ENCODE measurements at places on chromosomes 6 and 20.

DNA sequence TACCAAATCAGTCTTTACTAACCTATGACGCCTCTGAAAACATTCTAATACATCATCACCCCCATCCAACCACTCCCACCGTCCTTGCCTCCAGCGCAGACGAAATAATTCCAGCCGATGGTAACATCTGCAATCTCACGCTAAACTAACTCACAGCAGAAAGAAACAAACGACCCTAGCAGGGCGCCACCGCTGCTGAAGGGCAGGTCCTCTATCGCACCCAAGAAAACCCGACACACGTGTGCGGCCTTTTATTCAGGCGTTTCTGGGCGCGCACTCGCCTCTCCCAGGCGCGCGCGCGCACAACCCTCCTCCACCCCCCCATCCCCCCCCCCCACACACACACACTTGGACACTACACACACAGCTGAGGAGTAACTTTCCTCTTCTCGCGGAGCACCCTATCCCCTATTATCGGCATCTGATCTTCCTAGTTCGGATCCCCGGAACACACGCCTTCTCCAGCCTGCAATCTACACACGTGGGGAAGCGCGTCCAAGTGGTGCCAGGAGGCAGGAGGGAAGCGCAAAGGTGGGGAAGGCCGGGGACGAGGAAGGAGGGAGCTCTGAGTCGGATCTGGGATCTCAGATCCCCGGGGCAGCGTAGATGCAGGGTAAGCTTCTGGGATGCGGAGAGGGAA, 1.4 kb downstream of the GFOD1 start:
- no peak for DNase-seq

DNA sequence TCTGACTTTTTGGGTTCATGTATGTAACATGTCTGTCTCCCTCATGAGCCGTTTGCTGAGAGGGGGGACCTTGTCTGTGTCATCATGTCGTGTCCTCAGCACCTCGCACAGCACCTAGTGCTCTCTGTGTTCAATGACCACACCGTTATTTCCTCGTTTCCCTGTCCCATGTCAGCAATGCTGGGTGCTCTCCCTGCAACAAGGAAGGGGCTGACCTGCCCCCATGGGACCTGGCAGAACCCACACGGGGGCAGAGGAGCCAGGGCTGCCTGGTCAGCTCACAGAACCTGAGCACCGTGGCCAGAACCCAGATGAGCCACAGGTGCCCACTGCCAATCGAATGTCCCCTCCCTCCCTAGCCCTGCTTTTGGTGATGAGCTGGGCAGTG, 7.3 kb downstream of the ADA start:
- DNase-seq, result no peak

DNA sequence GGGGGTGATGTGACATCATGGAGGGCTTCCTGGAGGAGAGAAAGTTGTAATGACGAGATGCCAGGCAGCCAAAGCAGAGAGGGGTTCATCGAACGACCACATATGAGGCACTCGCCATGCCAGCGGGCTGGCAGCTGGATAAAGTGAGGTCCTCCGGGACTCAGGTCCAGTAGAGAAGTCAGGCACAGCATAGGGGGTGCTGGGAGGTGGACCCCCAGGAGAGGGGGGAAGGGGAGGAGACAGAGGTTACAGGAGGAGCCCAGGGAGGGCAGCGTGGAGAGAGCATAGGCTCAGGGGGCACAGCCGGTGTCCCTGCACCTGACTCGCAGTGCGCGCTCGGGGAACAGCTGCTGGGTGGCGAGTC, 174.7 kb downstream of the BMP7 start:
- no peak for DNase-seq

GRCh38 chr6:144624246-144624645, 339.1 kb downstream of the UTRN start:
- no peak for DNase-seq

GRCh38 chr20:33812152-33812849, 1.2 kb downstream of the CHMP4B start:
- peak; percentile 75 for DNase-seq

- DNase-seq, result no peak
These were observed 387.5 kb downstream of the LAMA2 start for GRCh38 chr6:129270450-129270849.

- no peak for DNase-seq
These were observed 83.0 kb downstream of the CENPW start for GRCh38 chr6:126422912-126423311.

DNA sequence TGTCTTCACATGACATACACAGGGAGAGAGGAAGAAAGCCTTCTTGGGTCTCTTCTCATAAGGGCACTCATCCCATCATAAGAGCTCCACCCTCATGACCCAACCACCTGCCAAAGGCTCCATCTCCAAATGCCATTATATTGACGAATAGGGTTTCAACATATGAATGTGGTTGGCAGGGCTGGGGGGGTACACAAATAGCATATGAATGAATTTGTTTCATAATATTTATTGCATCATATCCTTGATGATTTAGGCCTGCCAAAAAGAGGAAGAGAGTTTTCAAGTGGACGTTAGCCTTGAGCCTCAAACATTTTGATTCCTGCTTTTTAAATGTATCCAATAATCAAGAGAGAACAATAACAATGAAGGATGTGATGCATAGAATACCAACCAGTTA, 26.2 kb upstream of the OPRM1 start:
- no peak for DNase-seq

GRCh38 chr6:16684896-16685554, 76.2 kb downstream of the ATXN1 start:
- no peak for DNase-seq

GRCh38 chr6:106223300-106223930, 102.1 kb downstream of the ATG5 start:
- DNase-seq, result no peak

DNA sequence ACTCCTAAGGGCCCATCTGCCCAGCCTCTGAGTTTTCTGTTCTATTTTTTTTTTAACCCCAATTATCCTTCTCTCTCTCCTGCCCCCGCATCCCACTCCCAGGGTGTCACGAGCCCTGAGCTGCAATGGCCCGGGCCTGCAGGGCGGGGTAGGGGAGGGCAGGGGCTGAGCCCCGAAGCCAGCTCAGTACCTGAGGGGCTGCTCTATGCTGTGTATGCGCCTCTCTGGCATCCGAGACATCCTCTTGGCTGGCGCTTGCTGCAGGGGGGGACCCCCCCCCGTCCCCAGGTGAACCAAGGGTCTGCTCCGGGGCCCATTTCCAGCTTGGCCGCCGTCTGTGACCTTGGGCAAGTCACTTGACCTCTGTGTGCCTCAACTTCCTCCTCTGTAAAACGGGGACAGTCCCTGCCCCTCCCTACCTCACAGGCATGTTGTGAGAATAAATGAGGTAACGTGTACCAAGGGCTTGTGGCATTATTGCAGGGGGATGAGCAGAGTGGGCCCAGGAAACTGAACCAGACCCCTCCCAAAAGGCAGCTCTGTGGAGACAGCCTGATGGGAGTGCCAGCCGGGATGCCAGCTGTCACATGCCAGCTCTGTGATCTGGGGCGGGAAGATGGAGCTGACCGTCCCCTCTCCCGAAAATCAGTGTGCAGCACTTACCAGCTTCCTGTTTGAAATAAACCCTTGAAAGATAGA, 13.0 kb upstream of the MYL9 start:
- no peak for DNase-seq

DNA sequence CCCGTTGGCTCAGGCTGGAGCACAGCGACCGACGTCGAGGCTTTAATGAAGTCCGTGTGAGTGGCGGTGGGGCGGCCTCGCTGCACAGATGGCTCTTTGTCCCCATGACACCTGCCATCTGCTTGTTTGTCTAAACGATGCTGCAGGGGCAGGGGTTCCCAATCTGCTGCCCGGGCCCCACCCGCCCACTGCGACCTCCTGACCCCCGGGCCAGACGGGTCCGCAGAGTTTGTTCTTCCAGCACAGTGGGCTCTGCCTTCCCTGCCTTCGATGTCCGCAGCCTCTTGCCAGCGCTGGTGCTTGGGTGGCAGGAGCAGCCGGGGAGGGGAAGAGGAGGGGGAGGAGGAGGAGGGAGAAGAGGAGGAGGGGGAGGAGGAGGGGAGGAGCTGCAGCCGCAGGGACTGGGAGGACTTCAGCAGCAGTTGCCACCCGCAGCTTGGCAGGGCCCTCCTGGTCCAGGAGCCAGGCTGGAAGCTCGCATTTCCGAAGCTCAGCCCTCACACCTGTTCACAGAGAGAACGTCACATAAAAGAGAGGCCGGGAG, 210.0 kb downstream of the DLL1 start:
- DNase-seq, result no peak

DNA sequence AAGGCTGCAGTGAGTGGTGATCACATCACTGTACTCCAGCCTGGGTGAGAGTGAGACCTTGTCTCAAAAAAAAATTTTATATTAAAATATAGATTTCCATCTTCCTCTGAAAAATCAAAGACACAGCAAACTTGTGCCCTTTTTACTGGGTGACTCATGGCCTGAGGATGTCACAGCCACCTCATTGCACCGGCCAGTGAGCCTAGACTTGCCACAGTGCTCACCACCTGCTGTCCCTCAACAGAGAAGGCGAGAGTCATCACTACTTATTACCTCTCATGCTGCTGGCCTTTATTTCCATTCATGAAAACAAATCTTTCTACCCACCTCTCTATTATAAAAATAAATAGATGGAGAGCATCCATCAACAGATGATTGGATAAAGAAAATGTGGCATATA, 295.8 kb downstream of the PREX1 start:
- DNase-seq, result no peak

GRCh38 chr20:16664020-16664419, 65.8 kb upstream of the SNRPB2 start:
- no peak for DNase-seq

- DNase-seq, result peak; percentile 43
These were observed 20.3 kb downstream of the TBPL1 start for GRCh38 chr6:133973109-133973971.

- peak; percentile 95 for DNase-seq
These were observed 6.0 kb downstream of the CCN5 start for GRCh38 chr20:44720997-44721784.

DNA sequence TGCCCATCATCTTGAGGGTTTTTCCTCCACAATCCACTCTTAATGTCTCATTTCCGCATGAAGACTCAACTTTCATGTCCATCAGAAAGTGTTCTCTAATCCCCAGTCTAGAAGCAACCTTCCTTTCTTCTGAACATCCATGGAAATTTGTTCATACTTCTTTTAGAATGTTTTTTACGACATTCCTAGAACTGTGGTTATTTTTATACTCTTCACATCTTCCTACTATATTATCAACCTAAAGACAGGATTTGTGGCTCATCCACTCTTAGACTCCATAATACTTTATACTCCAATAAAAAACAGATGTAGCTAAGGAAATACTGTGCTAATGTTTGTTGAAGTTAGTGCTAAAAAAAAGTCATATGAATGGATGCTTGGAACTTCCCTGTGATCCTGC, 1.4 kb upstream of the CAP2 start:
- no peak for DNase-seq

DNA sequence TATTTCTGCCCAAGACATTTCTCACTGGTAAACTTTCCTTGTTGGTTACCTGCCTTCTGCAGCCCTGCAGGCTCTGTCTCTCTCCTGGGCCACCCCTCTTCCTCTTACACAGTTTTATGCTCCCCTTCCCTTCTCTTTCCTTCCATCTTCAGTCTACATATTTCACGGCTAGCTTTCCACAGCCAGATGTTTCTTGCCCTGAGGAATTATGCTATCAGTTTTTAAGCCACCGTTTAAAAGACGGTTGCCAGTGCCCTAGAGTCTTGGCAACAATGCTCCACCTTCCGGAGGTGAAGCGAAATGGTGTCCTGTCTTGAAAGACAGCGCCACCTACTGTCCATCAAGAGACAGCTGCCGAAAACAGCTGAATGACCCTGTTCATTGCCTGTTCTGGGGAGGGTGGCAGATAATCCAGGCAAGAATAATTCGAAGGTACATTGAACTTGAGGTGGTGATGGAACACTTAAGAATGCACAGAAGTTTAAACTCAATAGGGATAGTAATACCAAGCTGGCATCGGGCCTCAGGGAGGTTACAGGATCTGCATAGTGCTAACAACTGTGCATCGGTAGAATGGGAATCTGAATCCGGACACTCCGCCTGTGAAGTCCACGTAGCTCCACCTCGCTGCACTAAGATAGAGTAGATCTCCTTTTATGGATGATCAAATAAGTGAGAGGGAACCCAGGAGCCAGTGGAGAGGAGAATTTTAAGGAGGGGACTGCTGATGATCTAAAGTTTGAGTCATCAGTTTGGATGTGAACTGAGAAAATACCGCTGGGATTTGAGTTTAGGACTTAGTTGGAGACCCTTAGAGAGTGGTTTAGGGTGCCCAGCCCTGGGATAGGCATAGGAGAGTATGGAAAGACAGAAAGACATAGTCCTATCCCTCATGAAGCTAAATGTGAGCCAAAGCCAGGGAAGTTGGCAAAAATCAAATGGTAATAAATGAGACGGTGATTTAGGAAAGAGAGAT, 4.8 kb upstream of the TRIM40 start:
- DNase-seq, result peak; percentile 72

DNA sequence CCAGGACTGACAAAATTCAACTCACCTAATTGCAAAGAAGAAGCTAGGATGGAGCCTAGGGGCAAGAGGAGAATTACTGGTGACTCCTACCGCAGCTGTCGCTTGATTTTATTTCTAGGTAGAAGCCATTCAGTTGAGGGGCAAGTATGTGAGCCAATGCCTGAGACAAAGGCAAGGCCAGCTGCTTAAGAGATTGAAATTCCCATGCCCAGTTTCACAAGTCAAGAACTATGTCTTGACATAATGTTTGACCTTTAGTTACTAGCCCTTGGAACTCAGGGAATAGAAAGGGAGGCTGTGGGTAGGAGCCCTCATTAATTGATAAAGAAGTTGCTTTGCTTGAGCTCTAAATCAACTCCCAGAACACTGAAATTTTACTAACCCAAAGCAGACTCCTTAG, 54.0 kb downstream of the GPR63 start:
- no peak for DNase-seq

Measured in HS-27A (cell line).